NCI-H2029 (cell line): ENCODE measurements at places on chromosomes 7 and 10.

- no peak for DNase-seq
These were observed 164.4 kb downstream of the MDFIC start for GRCh38 chr7:115086146-115086841.

DNA sequence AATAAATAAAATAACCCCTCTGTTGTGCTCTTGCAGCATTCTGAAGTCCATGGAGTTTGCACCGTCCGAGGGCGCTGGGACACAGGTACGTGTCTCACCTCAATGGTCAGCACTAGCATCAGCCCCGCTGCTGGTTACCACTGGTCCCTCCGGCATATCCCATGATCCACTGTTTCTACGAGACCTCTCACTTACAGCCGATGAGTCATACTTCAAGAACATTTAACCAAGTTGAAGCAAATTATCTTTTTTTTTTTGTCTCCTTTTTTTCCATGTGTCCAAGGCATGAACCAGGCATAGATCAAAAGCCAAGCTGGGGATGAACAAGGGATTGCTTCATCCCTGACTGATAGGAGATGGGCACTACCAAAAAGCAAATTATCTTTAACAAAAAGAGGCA is 92.9 kb upstream of the SH2B2 start:
- no peak for DNase-seq

GRCh38 chr7:40057292-40057691 is 77.1 kb downstream of the MPLKIP start:
- peak; percentile 95 for DNase-seq

GRCh38 chr7:46257761-46258448 is 336.8 kb upstream of the IGFBP3 start:
- peak; percentile 47 for DNase-seq

DNA sequence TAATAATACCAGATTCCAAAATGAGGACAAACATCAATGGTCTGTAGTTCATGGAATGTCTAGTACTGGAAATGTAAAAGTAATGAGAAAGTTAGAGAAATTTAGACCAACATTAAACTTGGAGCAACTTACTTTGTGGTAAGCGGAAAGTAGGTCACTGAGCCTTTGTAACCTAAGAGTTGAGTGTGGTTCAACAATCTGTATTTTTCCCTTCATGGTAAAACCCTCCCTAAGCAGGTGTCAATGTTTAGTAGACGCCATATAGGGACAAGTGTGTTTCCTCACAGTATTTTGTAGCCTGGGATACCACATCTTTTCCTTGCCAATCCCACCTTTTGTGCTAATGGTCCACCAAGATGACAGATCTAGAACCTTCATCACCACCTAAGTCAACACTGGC is 67.3 kb upstream of the RSU1 start:
- DNase-seq = no peak

- DNase-seq = no peak
These were observed 30.6 kb upstream of the IKZF1 start for GRCh38 chr7:50273870-50274269.

DNA sequence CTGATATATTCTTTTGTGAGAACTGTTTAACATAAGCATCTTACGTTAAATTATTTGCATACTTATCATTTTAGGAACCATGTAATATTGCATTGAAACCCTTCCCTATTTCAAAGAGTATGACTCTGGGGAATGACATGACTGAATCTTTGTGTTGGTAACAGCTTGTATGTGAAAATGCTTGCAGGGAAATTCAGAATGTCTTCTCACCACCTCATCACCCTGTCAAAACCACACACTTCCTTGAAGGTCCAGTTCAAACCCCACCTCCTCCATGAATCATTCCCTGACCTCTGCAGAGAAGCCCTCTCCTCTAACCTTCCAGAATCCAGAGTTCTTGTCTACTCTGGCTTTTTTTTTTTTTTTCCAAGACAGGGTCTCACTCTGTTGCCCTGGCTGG is 26.3 kb upstream of the NKX2-3 start:
- no peak for DNase-seq

- DNase-seq = no peak
These were observed 359.0 kb upstream of the CHRM2 start for GRCh38 chr7:136509466-136509865.

GRCh38 chr7:83850125-83850524 is 201.2 kb upstream of the SEMA3E start:
- DNase-seq = no peak

- DNase-seq = no peak
These were observed 28.3 kb downstream of the BAG3 start for GRCh38 chr10:119679480-119679829.

GRCh38 chr10:76451911-76452310 is 1020.5 kb downstream of the LRMDA start:
- no peak for DNase-seq
